Immature natural killer cell (primary cell): ENCODE measurements at places on chromosomes 4 and X. TPM values are rescaled to one million over a fixed set of nuclear protein-coding genes. Genes with fewer than 3 reads are reported as not detected.

Gene CT47B1
- not detected for polyA plus RNA-seq

DNA sequence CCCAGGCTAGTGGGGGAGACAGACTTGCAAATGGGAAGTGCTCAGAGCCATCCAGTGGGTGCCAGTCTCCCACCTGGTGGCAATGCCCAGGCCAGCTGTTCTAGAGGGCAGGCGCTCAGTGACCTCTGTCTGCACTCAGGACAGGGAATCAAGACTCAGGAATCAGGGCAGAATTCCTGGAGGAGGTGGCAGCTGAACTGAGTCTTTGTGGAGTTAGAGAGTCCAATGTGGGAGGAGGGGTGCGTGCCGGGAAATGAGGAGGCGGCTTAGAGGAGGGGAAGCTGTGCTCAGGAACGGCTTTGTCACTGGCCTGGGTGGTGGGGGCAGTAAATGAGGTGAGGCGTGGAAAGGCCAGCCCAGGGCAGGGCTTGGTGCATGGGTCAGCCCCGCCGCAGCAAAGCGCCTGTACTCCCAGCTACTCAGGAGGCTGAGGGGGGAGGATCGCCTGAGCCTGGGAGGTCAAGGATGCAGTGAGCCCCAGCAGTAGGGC is 31.3 kb upstream of the SORCS2 start:
- no peak for DNase-seq

GRCh38 chrX:155534800-155535199 is 76.4 kb upstream of the F8A3 start:
- DNase-seq, result peak; percentile 1

Gene FAM9B
- polyA plus RNA-seq, result 0.20 TPM

DNA sequence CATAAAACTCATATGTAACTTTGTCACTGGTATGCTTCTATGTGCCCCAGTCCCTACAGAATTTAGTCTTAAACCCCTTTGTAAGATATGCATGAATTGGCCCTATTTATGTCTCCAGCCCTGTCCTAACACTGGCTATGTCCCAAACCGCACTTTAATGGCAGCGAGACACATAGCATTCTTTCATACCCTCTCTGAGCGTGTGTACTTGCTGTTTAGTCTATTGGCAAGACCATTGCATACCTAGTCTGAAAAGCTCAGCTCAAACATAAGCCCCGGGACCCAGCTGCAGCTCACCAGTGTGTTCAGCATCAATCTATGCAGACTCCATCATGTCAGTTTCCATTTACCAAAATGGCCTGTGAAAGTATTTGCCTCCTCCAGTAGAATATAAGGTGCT is 1018.4 kb upstream of the TENM3 start:
- no peak for DNase-seq

GRCh38 chr4:25351777-25352416 is 25.2 kb upstream of the ANAPC4 start:
- DNase-seq, result no peak

Gene TNIP3
- not detected for polyA plus RNA-seq

GRCh38 chrX:120795301-120795700 is 80.4 kb downstream of the CT47B1 start:
- no peak for DNase-seq

Gene HTR2C
- not detected for polyA plus RNA-seq

GRCh38 chrX:53716328-53717088 is 30.0 kb upstream of the HUWE1 start:
- DNase-seq, result peak; percentile 61

Gene PASD1
- not detected for polyA plus RNA-seq

Gene COX18
- polyA plus RNA-seq, result 4.9 TPM

Gene RTL3
- polyA plus RNA-seq, result not detected

- peak; percentile 3 for DNase-seq
Measured at GRCh38 chr4:138242076-138242833, at the start of gene SLC7A11. TSS of gene SLC7A11 (minus strand) at chr4:138242349. CDS start at chr4:138242069, 280 bp downstream.

DNA sequence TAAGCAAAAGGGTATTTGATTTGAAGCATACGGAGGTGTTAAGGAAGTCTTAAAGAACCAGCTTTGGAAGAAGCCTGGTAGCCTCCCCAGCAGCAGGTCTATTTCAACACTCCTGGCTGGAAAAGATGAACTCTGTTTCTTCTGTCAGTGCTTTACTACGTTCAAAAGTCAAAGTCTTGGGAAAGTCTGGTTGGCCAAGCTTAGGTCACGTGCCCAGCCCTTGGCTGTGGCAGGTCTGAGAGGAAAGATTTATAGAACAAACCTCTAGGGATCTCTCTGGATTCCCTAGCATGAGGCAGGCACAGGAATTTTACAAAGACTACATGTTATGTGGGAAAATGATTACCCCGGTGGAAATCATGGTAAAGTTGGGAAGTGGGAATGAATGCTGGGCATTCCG is 8.6 kb upstream of the ARHGAP10 start:
- no peak for DNase-seq

- peak; percentile 13 for DNase-seq
Measured at GRCh38 chr4:186587416-186588018, 32.1 kb upstream of the MTNR1A start.

Gene CCNB3
- polyA plus RNA-seq, result 0.38 TPM

DNA sequence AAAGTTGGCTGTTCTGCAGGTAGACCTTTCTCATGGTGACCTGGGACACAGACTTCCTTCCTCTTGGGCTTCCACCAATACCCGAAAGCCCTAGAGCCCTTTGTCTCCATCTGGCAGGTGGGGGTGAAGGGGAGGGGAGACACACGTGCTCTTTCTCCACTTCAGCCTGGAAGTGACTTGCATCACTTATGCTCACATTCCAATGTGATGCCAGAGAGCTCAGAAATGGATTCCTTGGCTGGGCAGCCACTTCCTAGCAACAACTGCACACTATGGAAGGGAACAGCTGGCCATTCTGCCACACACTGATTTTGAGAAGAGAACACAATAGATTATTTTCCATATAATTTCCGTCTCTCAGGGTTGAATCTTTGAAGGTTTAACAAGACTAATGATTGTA is 36.3 kb downstream of the C4orf51 start:
- no peak for DNase-seq

Gene ARX
- polyA plus RNA-seq, result not detected

GRCh38 chr4:1989533-1990347 is 19.0 kb downstream of the NELFA start:
- no peak for DNase-seq

Gene IQCM
- not detected for polyA plus RNA-seq

GRCh38 chr4:110055158-110055768 is 142.6 kb downstream of the EGF start:
- peak; percentile 26 for DNase-seq

DNA sequence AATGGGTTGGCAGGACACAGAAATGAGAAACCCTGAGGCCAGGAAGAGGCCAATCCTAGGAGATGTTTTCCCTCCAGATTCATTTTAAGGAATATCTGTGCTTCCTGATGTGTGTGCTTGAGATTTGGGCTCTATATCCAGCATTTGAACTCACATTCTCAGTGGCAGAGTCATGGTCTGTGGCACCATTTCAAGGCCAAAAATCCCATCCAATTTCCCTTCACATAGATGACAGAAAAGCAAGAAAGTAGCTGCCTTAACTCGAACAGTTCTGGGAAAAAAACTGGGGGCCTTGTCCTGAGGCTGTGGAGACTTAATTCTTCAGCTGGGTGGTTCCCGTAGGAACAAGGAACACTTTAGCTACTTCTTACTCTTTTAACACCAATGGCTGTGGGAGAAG is 27.4 kb downstream of the TAF7L start:
- DNase-seq, result no peak

DNA sequence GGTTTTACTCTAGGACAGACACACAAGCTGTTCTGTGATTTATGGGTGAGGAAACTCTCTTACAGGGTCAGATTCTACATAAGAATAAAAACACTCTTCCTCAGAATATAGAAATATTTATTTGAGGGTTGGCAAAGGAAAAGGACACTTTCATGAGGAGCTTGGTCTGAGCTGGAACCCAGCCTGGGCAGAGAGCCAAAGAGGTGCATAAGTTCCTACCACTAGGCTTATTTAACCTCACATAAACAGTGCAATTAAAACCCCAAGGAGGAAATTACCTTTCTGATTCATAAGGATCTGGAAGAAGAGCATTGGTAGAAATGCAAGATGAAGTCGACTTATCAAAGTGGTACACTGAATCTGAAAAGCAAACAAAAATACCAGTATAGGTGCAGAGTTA is 32.9 kb downstream of the SETD7 start:
- no peak for DNase-seq

GRCh38 chr4:139483000-139483399 is 29.1 kb downstream of the RAB33B start:
- no peak for DNase-seq

Gene GDPD2
- not detected for polyA plus RNA-seq
